ENCODE measurements at places on chromosomes 5 and 9. TPM values are rescaled to one million over a fixed set of nuclear protein-coding genes. Genes with fewer than 3 reads are reported as not detected.

Gene SUSD1
- 7.5 TPM for polyA plus RNA-seq

Gene PDE8B
- 2.4 TPM for polyA plus RNA-seq

Gene EIF4E1B
- polyA plus RNA-seq, result not detected

Gene GARNL3
- 22.0 TPM for polyA plus RNA-seq

Gene HAVCR2
- 3.8 TPM for polyA plus RNA-seq

Gene UNC5A
- polyA plus RNA-seq, result 0.19 TPM

Gene ZFP37
- polyA plus RNA-seq, result 3.7 TPM

Gene PPP1R2B
- 0.09 TPM for polyA plus RNA-seq

Gene PTCH1
- polyA plus RNA-seq, result 30.1 TPM

Gene IGFBPL1
- polyA plus RNA-seq, result 1.6 TPM

Gene PRRC1
- 20.8 TPM for polyA plus RNA-seq

Gene STKLD1
- polyA plus RNA-seq, result 1.1 TPM

Gene IFNA21
- not detected for polyA plus RNA-seq

Gene UBE2QL1
- polyA plus RNA-seq, result 0.46 TPM

Gene PSAT1
- polyA plus RNA-seq, result 4.7 TPM

Gene WWC1
- polyA plus RNA-seq, result 2.1 TPM

Gene CBY3
- polyA plus RNA-seq, result 0.11 TPM

Gene CNTNAP3B
- 14.0 TPM for polyA plus RNA-seq

Gene ESM1
- polyA plus RNA-seq, result 0.19 TPM

Gene SPINK13
- polyA plus RNA-seq, result not detected

Gene ANKRD34B
- not detected for polyA plus RNA-seq

Gene TJP2
- 56.3 TPM for polyA plus RNA-seq

Gene DAPK1
- 12.1 TPM for polyA plus RNA-seq

Gene DNM1
- 15.2 TPM for polyA plus RNA-seq

Gene LRRC26
- not detected for polyA plus RNA-seq

Gene REEP2
- 17.6 TPM for polyA plus RNA-seq

Gene TMEM171
- 0.23 TPM for polyA plus RNA-seq

Gene DPYSL3
- polyA plus RNA-seq, result 287 TPM

Gene GLDC
- 2.9 TPM for polyA plus RNA-seq

Gene RALGPS1
- 8.9 TPM for polyA plus RNA-seq

Gene TMC1
- polyA plus RNA-seq, result 0.66 TPM
